Activated T-cell treated with anti-CD3 and anti-CD28 coated beads for 48 hours (primary cell): ENCODE measurements at places on chromosomes 5 and 9.

DNA sequence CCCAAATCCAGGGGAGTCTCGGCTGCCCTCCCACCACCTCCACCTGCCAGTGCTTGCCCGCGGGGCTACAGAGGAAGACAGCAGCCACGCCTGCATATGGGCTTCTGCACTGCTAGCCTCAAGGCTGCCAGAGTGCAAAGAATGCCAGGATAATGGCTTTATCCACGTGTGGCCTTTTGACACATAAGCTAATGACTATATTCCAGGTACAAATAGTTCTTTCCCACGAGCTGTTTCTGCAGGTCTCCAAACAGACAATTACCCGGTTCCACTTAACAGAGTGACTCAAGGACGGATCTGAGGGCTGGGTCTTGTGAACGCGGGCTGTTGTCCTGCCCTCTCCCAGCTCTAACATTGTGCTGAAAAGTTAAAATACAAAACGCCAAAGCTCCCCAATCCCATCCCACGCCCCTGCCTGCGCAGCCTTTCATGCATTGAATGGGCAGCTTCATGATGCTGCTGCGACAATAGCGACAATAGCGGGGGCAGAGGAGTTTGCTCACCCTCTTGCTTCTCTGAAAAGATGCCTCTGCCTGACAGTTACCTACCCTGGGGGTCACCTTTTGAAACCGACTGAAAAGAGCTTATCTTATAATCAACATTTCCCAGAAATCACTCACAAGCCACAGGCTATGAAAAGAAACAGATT, 39.1 kb upstream of the MSH3 start:
- no peak for DNase-seq

DNA sequence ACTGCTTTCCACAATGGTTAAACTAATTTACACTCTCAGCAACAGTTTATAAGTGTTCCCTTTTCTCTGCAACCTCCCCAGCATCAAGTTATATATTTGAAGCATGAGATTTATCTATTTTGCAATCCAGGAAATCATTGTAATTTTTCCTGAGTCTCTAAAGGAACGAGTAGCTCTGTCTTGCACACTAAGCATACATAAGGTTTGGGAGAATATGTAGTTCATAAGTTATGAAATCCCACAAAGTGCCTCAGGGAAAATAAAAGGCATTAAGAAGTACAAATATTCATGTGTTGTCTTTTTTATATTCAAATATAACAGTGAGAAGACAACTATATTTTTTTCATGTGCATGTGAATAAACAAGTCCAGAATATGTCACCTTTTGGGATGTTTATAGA, 377.1 kb upstream of the RORB start:
- DNase-seq: no peak

GRCh38 chr9:121269642-121270254, 1.8 kb downstream of the GSN start:
- no peak for DNase-seq

DNA sequence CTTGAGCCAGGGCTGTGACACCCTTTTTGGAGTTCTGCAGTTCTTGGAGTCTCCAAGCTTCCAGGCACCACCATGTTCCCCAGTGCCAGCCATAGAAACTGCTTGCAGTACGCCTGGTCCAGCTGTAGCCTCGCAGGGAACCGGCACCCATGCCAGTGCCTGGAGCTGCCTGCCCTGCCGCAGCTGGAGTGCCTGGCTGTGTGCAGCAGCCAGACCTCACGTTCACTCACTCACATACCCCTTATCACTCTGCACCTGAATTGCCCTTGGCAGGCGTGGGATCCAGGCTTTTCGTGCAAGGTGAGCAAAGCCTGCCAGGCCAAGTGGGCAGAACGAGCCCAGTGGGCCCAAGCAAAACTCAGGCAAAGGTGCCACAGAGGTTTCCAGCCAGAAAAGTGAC, 77.8 kb upstream of the SHB start:
- DNase-seq: no peak

DNA sequence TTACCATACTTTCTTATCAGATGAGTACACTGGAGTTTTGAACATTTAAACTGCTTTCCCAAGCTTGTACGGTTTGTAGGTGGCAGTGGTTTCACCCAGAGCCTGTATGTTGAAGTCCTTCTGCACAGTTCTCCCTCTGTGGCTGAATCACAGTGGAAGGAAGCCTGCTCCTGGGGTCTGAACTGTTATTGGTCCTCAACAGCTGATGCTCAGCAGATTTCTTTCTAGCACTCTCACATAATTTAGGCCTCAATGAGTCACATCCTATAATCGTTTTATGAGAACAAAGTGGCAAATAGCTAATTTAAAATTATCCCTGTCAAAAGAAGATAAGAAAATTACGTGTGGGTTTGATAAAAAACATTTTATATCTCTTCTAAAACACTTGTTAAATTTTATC, 229.7 kb downstream of the TLE4 start:
- no peak for DNase-seq

GRCh38 chr5:173669483-173669882, 53.0 kb upstream of the BOD1 start:
- DNase-seq: no peak

- DNase-seq: no peak
These were observed 96.5 kb upstream of the RPS23 start for GRCh38 chr5:82374637-82375036.

GRCh38 chr5:14250748-14251701, 107.9 kb downstream of the TRIO start:
- no peak for DNase-seq

DNA sequence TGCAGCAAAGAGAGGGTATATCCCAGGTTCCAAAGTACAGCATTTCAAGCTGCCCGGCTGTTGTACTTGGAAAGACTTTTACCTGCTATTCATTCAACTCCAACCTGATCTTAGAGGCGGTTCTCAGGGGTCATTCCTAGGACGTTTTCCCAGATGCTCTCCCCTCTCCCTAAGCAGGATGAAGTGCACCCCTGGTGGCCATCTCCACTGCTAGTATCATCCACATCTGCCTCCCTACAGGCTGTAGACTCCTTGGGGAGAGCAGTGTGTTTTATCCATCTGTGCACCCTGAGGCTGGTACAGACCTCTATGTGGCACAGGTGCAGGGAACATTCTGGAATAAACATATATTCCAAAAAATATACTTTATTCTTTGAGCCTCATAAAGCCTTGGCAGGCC, 56.8 kb downstream of the PTPN3 start:
- no peak for DNase-seq

GRCh38 chr9:37801287-37801850, 772 bp downstream of the DCAF10 start:
- DNase-seq: peak; percentile 41
